Stimulated activated CD8-positive, alpha-beta memory T cell treated with anti-CD3 and anti-CD28 coated beads, Interleukin-4, amount 100 ng/mL, for 48 hours (primary cell): ENCODE measurements at places on chromosomes 3 and 15.

- DNase-seq = no peak
These were observed 7.0 kb upstream of the OXTR start for GRCh38 chr3:8776406-8776805.

- DNase-seq = no peak
These were observed 103.0 kb downstream of the RPL22L1 start for GRCh38 chr3:170766823-170767575.

GRCh38 chr3:170589113-170589512, 3.2 kb upstream of the SLC7A14 start:
- no peak for DNase-seq

DNA sequence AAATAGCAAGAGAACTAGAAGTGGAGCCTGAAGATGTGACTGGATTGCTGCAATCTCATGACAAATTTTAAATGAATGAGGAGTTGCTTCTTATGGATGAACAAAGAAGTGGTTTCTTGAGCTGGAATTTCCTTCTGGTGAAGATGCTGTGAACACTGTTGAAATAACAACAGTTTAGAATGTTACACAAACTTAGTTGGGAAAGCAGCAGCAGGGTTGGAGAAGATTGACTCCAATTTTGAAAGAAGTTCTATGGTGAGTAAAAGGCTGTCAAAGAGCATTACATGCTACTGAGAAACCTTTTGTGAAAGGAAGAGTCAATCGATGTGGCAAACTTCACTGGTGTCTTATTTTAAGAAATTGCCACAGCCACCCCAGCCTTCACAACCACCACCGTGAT, 220.9 kb upstream of the LRRFIP2 start:
- no peak for DNase-seq

DNA sequence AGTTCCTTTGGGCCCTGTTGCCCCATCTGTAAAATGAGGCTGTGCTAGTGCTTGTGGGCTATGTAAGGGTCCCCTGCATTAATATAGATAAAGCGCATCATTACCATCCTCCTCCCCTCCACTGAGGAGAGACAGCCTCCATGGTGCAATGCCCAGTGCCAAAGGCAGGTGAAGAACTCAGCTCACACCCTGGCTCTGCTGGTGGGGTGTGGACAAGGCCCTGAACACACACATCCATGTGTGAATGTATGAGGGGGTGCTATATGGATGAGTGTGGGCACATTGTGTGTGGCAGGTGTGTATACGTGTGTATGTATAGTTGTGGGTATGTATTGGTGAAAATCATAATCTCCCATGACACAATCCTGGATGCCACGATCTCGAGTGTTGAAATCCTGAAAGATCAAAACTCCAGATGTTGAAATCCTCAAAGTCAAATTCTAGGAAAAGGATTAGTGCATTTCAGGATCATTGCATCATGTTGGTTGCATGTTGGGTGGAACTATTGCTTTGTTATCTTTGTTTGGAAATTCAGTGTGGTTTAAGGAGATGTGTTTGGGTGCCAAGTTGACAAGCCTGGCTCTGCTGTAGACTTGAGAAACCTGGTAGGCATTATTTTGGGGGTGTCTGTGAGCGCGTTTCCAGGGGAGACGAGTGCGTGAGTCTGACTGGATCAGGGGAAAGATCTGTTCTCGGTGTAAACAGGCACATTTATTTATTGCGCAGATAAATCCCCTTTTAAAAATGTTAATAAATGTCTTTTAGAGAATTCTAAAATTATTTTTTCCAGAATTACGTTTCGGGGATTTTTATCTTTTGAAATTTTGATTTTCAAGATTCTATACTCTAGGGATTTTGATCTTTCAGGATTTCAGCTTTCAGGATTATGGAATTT, 42.0 kb upstream of the SEC61A1 start:
- no peak for DNase-seq

DNA sequence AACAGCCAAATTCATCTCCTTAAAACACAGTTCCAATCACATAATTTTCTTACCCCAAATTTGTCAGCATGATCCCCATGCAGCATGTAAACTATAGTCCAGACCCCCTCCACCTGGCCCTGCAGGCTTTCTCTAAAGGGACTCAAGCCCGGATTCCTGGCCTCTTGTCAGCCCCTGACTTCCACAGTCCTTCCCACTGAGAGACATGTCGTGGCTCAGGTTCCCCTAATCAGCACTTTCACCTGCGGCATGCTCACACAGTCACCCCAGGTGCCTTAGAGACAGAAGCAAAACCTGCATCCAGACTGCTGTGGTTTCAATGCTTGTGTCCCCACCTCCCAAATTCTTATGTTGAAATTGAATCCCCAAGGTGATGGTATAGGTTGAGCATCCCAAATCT, 372.7 kb upstream of the ATP10A start:
- DNase-seq = no peak

DNA sequence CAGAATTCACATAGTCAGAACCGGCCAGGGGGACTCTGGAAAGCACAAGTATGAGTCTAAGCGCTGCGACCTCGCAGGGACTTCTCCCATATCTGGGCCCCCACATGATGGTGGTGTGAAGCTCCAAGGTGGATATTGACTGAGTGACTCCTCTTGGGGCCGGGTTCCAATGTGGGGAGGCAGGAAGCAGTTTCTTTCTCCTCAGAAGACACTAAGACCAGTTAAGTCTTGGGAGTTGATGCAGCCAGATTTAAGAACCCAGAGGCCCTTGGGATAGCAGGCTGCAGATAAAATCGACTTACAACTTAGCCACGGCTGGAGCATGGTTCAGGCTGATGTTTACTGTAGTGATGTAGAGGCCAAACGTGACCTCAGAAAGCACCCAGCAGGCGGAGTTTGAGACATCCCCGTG, 55.4 kb upstream of the KLF13 start:
- DNase-seq = no peak

DNA sequence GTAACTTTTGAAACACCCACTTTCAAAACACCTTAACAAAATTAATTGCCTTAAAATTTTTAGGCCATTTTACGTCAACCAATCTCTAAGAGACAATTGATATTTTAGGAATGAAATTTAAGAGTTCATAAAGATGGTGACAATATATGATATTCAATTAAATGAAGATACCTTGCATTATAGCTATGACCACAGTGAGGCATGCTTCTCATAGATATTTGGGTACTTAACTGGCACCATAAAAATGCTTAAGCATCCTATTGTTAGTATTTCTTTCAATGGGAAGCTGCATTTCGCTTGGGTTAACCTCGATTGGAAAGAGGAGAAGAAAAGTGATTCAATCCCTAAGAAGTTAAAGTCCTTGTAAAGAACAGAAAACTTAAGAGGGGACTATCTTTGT, 209.0 kb downstream of the GAP43 start:
- no peak for DNase-seq

DNA sequence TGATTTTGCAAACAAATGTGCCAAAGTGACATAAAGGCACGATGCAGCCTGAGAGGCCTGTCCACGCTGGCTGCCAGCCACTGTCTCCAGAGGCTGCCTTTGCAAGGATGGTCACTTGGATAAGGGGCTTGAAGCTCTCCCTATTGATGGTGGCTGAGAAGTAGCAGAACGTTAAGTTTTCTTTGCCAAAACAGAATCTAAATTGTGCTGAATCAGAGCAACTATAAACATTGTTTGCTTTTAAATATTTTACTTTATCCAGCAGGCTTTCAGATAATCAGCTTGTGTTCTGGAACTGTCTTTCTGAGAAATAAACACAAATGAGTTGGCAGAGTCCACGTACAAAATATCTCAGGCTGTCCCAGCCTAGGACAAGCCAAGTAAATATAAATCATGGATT, 23.8 kb upstream of the CNBP start:
- DNase-seq = no peak
